SK-N-SH treated with all-trans-retinoic acid at 6 μM for 48 hours (cell line): ENCODE measurements at places on chromosomes 3 and 15.
A peak's percentile ranks its signal among the peaks of the same experiment; 100 is the strongest.

DNA sequence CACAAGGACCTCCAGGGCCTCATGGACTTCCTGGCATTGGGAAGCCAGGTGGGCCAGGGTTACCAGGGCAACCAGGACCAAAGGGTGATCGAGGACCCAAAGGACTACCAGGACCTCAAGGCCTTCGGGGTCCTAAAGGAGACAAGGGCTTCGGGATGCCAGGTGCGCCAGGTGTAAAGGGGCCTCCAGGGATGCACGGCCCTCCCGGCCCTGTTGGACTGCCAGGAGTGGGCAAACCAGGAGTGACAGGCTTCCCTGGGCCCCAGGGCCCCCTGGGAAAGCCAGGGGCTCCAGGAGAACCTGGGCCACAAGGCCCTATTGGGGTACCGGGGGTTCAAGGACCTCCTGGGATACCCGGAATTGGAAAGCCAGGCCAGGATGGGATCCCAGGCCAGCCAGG lies 23.2 kb upstream of the CMSS1 start:
- no peak for ATAC-seq

DNA sequence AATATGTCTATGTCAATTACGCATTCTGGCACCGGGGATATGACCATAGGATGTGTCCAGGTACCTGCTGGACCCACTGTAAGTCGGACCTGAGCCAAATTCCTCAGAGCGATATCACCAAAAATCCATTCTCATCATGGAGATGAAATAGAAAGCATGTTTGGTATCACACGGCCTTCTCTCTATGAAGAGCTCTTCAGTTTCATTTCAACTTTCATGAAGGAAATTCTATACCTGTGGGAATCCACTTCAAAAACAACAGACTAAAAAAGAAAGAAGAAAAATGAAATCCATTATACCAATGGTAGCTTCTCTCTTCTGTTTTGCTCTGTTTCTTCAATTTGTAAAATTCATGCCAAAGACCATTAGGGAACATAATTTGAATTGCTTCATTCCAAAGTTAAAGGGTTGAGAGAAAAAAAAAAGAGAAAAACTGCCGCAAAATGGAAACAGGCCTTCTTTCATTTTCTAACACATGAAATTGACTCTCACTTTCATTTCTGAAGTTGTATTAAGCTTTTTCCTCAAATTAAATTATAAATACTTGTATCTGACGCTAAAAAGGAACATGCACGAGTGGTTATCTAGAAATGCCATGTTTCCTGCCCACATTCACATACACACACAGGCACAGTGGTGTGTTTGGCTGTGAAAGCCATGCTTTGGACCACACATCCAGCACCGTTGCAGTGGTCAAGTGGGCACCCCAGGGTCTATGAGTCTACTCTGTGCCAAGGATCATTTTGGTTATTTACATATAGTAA lies 46.9 kb upstream of the DIPK2A start:
- ATAC-seq: no peak

DNA sequence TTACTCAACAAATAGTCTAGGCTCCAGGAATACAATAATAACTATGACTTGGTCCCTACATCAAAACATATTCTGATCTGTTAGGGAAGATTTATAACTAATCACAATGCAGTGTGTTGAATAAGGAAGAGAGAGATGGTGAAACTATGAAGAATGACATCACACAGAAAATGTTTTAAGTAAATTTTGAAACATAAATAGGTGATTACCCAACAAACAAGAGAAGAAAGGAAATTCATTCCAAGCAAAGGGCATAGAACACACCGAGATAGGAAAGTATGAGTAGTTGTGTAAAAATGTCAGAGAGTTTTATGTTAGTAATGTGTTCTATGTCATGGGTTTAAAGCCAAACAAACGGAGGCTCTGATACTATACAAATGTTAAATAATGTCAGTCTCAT lies 13.4 kb downstream of the SEC62 start:
- no peak for ATAC-seq

- ATAC-seq: no peak
These were observed 206.1 kb upstream of the LRIG1 start for GRCh38 chr3:66706890-66707289.

GRCh38 chr3:69113536-69113935 lies 8.9 kb downstream of the LMOD3 start:
- no peak for ATAC-seq

- no peak for ATAC-seq
These were observed 200.8 kb upstream of the STRIT1 start for GRCh38 chr3:155494332-155494731.

DNA sequence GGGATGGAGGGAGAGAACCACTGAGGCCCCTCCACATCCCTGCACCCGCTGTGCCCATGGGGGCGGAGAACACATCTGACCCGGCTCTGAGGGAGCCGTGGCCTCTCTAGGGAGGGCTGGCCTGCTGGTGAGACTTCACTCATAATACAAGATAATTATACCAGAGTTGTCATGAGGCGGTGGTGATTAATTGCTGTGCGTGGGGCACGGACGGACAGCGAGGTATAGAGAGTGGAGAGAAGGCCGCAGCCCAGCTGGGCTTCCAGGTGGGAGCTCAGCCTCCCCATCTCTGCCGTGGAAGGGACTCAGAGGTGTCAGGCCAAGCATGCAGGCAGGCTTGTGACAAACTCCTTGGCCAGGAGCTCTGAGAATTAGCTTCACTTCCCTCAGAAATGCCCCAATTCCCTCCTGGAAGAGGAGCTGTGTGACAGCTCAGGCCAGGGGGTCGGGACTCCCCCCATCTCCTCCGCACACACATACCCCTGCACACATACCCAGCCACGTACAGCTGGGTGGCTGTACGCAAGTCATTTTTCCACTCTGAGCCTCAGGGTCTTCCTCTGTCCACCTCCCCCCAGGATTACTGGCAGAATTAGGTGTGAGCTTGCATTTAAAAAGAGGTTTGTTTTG lies 6.0 kb upstream of the GATA2 start:
- ATAC-seq: no peak

DNA sequence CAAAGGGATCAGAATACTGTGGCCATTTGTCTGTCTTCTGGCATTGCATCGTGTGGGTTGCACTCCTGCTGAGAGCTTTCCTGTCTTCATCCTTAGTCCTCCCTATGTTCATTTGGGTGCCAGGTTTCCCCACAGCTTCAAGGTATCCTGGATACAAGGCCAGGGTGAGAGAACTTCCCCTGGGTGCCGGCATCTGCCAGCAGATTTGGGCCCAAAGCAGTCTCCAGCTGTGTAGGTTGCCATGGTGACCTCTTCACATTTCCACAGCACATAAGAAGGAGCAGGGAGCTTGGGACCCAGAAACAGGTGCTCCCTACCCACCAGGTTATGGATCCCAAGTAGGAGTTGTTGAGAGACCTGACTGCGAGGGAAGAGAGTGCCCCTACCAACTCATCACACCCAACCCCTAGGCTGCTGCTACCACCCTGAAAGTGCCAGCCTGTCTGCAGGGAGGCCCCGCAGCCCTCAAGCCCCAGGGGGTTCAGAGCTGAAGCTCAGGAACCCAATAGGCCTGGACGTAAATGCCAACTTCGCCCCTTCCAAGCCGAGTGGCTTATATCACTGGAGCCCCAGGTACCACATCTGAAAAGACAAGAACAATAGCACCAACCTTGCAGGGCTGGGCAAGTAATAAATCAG lies 19.9 kb downstream of the TTC21A start:
- no peak for ATAC-seq

DNA sequence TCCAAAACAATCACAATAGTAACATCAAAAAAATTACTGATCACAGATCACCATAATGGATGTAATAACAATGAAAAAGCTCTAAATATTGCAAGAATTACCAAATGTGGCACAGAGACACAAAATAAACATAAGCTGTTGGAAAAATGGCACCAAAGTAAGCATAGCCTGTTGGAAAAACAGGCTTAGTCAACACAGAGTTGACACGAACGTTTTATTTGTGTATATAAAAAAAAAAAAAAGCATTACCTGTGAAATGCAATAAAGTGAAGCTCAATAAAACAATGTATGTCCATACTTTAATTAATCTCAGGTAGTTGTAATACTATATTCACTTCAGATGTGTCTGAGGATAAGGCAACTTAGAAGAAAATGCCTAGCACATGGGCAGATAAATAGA lies 77.1 kb downstream of the NR1I2 start:
- ATAC-seq: no peak

DNA sequence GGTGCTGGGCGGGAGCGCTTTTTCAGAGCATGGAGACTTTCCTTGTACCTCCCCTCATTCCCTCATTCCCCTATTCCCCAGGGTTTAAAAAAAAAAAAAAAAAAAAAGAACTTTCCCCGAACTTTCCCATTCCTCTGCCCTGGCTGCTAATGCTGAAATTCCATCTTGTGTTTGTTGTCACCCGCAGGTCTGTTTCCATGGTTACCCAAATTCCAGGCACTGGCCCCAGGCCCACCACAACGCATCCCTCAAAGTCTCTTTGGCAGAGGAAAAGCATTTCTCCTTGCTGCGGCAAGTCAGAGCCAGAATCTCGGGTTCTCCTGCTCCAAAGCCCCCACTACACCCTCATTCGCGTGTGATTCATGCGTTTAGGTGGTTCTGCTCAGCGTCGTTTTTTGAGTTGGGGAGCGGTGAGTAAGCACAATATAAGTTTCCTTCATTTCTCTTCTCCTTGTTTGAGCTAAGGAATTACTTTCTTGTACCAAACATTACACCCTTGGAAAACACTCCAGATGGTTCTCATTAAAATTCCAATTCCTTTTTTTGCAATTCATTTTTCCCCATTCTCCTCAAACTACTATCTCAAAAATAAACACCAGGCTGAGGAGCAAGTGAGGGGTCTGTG lies 21.6 kb downstream of the ANAPC13 start:
- ATAC-seq: peak; percentile 76

DNA sequence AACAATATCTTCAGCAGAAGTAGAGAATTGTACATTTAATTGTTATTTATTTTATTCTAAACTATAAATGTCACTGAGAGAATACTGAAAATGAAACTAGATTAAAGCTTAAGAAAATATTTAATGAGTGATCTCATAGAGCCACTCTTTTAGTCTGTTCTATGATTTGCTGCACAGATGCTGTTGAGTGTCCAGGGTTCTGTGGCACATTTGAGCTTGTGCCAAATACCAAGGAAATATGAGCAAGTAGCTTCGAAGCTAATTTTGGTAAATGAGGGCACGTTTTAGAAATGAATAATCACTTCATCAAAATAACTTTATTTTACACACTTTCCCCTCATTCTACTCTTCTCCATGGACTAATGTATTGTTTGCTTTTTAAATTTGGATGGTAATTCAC lies 53.6 kb upstream of the THRB start:
- 0 out of 3 replicates have a peak, but pooled peaks have one; percentile 31 for ATAC-seq

- ATAC-seq: no peak
These were observed 88.2 kb downstream of the GPR156 start for GRCh38 chr3:120196812-120197211.

- peak; percentile 49 for ATAC-seq
These were observed 30.5 kb upstream of the SRGAP3 start for GRCh38 chr3:9279966-9280365.

DNA sequence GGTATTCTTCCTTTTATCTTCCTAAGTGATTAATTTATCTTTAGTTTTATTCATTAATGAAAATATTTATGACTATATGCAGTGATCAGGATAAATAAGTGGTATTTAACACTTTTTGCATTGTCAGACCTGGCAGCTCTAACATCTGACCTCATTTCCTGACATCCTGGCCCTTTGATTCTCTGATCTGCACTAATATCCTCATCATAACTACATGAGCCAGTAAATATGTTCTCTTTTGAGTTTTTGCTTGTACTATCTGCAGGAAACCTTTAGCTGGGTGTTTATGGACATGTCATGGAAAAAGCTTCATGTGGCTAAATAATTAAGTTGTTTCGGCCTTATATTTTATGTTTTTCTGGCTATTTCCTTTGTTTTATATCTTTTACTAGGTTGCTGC lies 10.5 kb downstream of the NKTR start:
- ATAC-seq: no peak

DNA sequence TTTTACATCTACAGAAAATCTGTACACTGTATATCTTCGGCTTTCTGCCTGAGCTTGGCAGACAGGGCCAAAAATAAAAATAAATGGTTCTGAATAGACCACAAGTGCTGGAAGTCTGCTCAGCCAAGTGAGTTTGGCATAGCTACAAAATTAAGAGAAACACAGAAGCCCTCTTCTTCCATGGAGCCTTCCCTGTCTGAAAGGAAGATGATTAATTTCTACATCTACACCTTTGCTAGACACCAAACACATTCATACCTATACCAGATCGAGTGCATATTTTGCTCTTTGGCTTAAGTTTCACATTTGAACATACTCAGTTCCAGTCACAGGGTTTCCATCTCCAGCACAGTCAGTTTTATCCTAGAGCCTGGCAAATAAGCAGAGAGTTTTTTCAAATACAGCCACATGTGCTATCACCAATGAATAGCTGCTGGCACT lies 224.6 kb downstream of the GREM1 start:
- no peak for ATAC-seq

DNA sequence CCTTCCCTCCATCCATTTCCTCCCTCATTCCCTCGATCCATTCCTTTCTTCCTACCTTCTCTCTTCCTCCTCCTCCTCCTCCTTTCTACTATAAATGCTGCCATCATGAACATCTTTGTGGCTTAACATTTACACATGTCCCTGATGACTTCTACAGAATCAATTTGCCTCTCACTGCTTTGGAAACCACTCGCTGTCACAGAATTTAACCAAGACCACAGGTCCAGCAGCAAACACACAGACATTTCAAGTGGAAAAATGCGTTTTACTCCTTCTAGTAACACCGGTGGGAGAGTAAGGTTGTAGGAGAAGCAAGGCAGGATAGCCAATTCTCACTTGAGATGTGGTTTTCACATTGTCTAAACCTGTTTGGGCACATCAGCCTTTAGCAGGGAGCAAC lies 101.4 kb upstream of the LRIG1 start:
- ATAC-seq: no peak

DNA sequence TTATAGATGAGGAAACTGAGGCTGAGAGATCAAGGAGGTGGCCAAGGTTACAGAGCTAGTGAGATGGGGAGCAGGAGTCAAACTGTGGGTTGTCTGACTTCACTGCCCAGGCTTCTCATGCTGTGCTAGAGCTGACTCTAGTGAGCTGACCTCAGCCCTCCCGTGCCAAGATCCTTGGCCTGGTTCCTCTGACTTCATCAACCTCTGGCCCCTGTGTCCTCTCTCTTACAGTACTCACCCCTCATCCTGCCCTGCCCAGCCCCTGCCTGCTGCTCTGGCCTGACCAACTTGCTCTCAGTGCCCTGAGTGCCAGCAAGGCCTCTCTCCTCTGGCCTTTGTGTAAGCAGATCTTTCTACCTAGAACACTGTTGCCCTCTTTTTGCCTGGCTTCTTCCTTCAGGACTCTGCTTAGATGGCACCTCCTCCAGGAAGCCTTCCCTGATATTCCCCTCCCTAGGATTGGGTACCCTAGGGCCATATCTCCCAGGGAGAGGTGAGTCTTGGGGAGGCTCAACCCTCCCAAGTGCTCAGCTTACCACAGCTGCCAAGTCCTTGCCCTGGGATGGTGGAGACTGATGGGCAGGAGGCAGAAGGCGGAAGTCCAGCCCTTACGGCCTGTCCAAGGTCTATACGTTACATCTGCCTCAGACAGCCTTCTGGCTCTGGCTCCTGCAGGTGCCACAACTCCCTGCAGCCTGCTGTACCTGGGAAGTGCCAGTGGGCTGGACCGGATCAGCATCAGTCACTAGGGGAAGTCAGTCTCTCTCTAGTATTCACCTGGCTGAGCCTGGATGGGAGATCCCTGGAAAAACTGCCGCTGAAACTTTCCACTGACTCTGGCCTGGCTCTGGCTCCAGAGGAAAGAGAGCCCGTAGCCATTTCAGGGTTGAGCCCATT lies 36.3 kb upstream of the FAM107A start:
- no peak for ATAC-seq
